ENCODE measurements at places on chromosomes 13 and 19.

DNA sequence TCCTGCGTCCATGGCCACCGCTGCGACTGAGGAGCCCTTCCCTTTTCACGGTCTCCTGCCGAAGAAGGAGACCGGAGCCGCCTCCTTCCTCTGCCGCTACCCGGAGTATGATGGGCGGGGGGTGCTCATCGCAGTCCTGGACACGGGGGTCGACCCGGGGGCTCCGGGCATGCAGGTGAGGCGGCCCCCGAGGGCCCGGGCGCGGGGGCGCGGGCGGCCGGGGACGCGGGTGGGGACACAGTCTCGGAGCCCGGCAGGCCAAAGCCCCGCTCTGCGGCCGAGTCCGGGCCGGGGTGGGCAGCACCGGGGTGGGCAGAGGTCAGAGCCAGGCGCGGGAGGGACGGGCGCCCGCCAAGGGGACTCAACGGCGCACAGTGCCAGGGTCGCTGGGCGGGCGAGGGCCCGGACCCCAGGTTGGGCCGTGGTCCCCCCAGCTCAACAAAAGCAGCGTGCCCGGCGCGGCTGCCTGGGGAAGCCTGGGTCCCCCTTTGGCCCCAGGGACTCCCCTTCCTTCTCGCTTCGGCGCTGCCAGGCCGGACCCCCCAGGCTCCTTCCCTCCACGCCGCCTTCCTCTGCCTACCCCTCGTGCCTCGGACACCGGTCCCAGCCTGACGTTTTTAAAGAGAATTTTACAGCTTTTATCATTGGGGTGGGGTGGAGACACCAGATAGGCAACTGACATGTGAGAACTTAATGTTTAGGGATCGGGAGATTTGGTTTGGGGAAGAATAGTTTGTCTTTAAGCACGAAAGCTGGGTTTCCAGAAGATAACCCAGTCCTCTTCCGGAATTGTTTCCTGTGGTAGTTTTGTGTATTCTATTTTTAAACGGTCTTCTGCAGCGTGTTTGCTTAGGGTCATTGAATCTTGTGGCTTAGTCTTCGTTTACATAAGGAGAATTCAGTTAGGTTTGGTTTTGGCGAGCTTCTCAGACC lies 509 bp downstream of the TPP2 start:
- DNase-seq, result peak; percentile 55

- DNase-seq, result peak; percentile 50
These were observed 13.6 kb upstream of the FBXO17 start for GRCh38 chr19:38989066-38989605.

DNA sequence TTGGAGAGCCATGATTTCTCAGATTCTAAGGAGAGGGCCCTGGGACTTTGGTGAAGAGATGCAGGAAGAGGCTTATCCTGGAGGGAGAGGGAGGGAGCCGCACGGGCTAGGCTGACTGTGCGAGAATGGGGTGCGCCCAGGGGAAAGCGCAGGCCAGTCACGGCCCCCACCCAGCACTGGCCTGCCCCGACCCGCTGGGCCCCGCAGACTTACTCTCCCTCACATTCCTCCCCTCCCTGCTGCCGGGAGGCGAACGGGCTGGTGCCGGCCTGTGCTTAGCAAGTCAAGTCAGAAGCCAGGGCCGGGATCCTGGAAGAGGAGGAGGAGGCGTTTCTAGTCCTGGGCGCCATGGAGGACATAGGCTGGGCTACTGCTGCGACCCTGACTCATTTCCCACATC lies 120.0 kb downstream of the CRYL1 start:
- no peak for DNase-seq

DNA sequence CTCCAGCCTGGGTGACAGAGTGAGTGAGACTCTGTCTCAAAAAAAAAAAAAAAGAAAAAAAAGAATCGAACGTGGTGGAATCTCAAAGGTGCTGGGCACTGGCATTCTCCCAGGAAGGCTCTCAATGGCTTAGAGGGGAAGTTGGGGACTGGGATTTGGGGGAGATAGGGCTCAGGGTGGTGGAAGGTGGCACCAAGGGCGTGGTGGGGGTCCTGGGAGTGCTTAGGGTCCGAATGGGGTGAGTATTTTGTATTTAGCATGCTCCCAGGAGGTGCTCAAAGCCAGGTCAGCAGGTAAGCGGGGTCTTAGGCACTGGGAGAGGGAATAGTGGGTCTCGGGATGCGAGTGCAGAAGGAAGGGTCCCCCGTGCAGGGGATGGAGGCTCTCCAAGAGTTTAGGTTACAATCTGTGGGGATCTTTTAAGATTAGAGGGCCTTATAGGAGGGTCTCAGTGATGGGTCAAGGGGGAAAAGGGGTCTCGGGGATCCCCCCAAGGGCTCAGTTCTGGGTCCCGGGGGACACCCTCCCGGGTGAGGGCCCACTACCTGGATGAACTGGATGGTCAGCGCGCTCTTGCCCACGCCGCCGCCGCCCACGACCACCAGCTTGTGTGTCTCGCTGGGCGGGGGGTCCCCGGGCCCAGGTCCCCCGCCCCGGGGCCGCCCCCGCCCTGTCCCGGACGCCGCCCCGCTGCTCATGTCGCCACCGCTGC lies 386 bp downstream of the RRAS start:
- peak; percentile 7 for DNase-seq

- DNase-seq, result no peak
These were observed 398 bp downstream of the SLC25A41 start for GRCh38 chr19:6433165-6433564.

GRCh38 chr13:33224686-33225085 lies 60.9 kb downstream of the STARD13 start:
- DNase-seq, result no peak

- no peak for DNase-seq
These were observed 1066.7 kb upstream of the PCDH20 start for GRCh38 chr13:62482351-62482750.

- DNase-seq, result no peak
These were observed 20.1 kb upstream of the ARHGEF18 start for GRCh38 chr19:7328647-7329046.

GRCh38 chr19:19687090-19687489 lies 18.5 kb downstream of the ZNF101 start:
- DNase-seq, result no peak

DNA sequence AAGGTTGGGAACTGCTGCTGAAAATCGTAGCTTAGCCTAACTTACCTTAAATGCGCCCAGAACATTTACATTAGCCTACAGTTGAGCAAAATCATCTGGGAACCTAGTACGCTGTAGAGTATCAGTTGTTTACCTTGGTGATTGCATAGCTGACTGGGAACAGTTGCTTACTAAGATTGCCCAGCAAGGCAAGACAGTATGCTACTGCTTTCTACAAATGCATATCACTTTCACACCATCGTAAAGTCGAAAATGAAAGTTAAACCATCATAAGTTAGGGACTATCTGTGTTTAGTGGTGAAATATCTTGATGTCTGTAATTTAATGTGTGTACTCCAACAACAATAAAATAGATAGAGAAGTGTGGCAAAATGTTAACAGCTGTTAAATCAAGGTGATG lies 1670.6 kb upstream of the PCDH20 start:
- DNase-seq, result no peak

- no peak for DNase-seq
These were observed 69.0 kb upstream of the NPAS1 start for GRCh38 chr19:46950526-46951170.

- no peak for DNase-seq
These were observed 306.1 kb downstream of the DCT start for GRCh38 chr13:94173312-94173854.

DNA sequence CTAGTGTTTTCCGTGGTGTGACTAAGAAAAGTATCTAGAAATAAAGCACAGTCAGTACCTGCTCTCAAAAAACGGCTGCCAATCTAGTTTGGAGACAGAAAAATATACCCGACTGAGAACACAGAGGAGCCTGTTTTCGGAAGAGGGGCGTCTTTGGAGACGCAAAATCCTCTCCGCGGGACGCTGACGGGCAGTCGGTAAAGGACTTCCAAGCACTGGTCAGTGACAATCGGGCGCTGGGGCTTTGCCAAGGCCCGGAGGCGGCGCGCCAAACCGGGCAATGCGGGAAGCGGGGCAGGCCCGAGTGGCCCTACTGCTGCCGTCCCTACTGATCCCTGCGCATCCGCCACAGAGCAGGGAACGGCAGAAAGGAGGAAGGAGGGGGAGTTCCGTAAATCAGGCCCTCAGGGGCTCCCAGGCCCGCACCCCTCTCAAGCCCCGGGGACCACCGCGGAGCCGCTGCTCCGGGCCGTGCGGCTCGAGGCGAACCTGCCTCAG lies 588 bp upstream of the DPY19L3 start:
- DNase-seq, result peak; percentile 40

- DNase-seq, result peak; percentile 81
These were observed at the start of gene ADPRHL1 for GRCh38 chr13:113452942-113453901. TSS of gene ADPRHL1 (minus strand) at chr13:113453488. CDS start at chr13:113453437, 51 bp downstream.

GRCh38 chr13:96089749-96090239 lies at the start of gene HS6ST3:
TSS of gene HS6ST3 (plus strand) at chr13:96090107.
- peak; percentile 69 for DNase-seq

- DNase-seq, result no peak
These were observed 277.9 kb upstream of the SPRY2 start for GRCh38 chr13:80618781-80619180.

- DNase-seq, result no peak
These were observed 93.1 kb downstream of the SPACA7 start for GRCh38 chr13:112469071-112469745.

DNA sequence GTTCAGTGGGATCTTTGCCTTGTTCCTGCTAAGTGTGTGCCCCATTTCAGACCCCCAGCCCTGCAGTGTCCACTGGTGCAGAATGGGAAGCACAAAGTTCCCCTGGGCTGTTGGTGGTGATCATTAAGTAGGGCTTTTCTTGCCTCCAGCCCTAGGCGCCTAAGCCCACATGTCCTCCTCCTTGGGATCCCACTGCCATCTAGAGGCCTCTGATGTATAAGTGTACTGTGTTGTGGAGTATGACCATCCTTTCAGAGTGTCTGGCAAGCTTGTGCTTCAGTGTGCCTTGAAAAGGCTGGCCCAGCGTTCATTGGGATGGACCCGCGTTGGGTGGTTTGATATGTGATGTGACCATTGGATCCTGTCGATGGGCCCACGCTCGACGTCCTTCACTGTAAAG lies 71.2 kb downstream of the WASF3 start:
- DNase-seq, result no peak

DNA sequence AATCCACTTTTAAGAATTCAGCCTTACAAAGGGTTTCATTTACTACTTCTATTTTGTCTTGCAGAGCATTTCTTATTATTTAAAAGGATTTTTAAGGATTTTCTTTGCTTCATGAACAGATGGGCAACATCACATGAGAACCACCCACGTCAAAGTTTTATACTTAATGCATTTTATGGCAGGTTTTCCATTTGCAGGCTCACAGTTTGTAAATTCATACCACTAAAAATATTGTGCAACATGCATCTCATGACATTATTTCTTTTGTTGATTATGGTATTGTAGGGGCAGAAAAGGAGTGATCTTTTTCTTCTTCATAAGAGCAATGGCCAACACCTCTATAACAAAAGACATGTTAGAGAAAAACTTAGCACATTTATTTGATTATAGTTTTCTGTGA lies 554.0 kb upstream of the SPRY2 start:
- no peak for DNase-seq

GRCh38 chr19:46759206-46759605 lies 13.0 kb upstream of the STRN4 start:
- no peak for DNase-seq

All from DMS79 treated with DMSO at 0.1 percent for 48 hours (cell line).